Erythroblast (primary cell): ENCODE measurements at places on chromosomes 12 and 14.

GRCh38 chr12:77940567-77940966 is 109.9 kb downstream of the NAV3 start:
- no peak for DNase-seq

DNA sequence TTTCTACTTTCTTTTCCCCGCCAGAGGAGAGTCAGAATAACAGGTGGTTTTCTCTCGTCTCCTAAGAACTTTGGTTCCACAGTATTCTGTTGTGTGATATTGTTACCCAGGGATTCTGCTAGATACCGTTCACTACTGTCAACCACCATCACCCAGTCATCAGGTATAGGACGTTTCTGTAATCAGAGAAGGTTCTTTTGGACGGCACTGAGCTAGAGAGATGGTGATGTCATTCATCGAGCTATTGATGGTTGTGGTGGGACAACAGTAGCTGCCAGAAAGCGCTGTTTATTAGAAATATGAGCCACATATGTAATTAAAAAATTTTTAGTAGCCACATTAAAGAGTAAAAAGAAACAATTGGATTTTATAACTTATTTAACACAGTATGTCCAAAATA is 17.0 kb downstream of the ERC1 start:
- DNase-seq = no peak

DNA sequence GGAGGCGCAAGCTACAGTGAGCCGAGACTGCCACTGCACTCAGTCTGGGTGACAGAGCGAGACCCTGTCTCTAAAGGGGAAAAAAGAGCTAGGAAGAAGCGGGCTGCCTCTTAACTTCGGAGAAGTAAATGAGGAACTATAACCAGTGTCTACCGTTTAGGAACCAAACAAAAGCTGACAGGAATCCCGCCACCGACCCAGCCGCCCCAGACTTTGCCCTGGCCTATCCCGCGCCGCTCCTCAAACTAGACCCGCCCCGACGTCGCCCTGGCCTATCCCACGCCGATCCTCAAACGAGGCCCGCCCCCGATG is 568 bp upstream of the SIVA1 start:
- DNase-seq = no peak

DNA sequence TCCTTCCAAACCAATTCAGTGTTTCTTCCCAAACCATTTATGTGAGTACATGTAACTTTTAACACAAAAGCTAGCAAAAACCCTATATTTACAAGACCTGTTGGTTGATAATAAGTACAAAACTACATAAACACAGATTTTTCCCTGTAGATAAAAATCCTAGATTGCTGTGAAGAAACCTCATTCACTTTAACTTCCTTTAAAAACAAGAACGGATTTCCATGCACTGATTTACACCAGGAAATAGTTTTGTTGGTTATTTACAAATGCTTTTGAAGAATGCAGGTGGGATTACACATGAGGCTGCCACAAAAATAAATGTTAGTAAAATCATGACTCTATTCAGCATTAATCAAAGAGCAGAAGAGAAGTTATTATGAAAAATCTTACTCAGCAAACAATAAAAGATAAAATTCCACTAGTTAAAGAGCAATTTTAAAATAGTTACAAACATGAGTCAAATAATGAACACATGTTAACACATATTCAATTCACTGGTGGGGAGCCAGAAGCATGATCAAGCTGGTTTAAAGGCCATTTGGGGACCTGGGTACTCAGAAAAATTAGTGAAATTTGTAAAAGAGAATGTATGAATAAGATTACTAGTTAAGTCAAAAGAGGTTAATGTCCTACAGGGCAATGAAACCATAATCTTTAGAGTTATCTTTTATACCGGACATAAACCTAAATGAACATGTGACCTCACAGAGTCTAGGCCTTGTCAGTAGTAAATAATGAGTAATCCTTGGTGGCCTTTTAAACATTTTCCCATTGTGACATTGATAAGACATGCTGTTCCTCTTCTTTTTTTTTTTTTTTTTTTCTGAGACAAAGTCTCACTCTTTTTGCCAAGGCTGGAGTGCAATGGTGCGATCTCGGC is 79.9 kb downstream of the PHLDA1 start:
- DNase-seq = no peak

DNA sequence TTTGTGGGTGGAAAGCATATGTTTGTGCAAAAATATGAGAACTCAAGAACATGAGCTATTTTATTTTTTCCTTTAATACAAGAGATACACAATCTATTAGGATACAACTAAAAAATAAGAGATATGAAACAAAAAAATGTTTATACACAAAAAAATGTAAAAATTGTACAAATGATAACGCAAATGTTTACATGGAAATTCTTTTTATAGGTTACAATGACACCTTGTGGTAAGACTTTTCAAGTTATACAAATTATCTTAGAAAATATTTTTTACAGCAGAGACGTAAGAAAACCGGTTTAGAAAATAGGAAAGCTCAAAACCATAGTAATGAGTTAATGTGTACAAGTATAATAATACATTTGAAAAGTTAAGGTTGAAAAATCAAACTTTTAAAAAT is 25.5 kb downstream of the CEP83 start:
- peak; percentile 4 for DNase-seq

DNA sequence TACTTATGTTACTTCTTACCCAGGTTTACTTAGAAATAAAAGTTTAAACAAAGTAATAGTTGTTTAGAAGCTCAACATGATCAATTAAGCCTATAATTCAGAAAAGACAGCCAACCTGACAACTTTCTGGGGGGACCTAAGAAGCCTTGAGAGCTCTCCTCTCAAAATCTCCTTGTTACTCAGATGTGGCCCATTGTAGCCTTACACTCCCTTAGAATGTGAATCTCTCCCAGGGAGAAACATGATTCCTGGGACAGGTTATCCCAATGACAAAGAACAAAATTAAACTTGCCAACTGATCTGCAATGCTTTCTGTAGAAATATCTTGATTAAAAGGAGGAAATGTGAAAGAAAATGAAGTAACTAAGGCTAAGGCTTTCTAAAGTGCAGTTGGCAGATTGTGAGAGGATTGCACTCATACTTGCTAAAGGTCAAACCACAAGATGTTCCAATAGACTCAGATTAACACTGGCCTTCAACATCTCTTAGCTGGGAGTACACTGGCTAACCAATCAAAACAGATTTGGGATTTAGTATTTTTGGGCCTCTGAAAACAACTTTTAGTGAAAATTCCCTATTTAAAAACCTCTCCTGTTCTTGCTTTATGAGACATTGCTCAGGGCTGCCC is 72.3 kb upstream of the TMX1 start:
- no peak for DNase-seq

DNA sequence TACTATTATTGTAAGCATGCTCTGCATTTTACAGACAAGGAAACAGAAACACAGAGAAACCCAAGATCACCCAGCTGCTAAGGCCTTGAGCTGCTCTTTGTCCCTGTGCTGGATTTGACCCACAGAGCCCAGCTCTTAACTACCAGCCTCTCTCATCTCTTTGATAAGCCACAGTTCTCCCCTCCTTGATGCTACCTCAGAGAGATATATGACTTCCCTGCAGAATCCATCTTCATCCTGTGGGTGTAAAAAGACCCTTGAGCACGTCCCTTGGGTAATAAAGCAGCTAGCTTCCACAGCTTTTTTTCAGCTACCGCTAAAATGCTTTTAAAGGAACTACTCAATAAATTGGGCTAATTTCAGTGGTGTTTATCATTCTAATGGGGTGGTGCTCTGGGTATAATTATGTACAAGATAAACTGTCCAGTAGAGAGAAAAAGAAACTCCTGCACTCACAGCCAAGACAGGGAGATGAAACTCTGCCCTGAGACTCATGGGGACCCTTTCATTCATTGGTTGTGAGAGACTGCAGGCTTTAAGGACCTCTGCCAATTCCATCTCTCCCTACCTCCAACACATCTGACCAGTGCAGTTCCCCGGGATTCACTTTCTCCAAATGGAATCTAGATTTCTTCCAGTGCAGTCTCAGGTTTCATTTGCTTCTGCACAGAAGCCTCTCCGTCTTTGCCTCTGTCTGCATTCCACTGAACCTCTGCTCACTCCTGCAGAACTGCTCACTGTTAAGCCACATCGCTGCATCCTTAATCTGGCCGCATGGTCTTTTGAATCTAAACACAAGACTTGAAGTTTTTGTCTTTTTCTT is 24.7 kb upstream of the NTF3 start:
- DNase-seq = no peak

GRCh38 chr12:116492703-116493324 is 66.4 kb upstream of the MAP1LC3B2 start:
- DNase-seq = peak; percentile 52

- no peak for DNase-seq
Observed at GRCh38 chr12:131370791-131371347, 340.0 kb upstream of the SFSWAP start.

GRCh38 chr14:93059917-93060545 is 55.7 kb downstream of the ITPK1 start:
- DNase-seq = peak; percentile 40

GRCh38 chr12:98470469-98471082 is 44.8 kb upstream of the TMPO start:
- DNase-seq = no peak

DNA sequence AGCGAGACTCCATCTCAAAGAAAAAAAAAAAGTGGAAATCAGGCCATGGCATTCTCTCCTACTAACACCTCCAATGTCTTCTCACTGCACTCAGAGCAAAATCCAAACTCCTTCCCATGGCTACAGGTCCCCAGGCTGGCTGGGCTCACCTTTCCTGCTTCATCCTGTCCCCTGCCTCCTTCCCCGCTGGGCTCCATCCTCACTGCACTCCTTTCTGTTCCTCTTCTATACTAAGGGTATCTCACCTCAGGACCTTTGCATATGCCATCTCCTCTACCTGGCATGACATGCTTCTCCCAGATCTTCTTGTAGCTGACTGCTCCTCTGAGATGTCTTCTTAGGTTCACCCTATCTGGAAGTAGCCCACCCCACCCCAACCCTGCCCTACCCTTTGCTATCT is 111.1 kb downstream of the DPF3 start:
- no peak for DNase-seq

GRCh38 chr12:13340149-13340548 is 143.6 kb downstream of the EMP1 start:
- no peak for DNase-seq

DNA sequence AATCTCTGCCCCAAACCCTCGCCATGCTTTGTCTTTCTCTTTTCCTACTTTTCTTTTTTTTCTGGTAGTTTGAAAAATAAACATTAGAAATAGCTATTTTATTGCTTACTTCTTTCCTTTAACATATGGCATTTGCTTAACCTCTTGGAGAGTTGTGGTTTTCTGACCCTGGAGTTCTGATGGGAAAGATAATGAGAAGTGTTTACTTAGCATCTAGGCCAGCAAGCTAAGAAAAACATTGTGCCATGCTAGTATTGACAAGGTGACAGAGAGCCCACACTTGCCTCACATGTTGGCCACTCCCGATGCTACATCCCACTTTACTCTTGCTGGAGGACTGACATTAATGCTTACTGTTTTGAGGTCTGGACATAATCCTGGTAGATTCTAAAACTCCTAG is 886.2 kb downstream of the DIO2 start:
- no peak for DNase-seq

DNA sequence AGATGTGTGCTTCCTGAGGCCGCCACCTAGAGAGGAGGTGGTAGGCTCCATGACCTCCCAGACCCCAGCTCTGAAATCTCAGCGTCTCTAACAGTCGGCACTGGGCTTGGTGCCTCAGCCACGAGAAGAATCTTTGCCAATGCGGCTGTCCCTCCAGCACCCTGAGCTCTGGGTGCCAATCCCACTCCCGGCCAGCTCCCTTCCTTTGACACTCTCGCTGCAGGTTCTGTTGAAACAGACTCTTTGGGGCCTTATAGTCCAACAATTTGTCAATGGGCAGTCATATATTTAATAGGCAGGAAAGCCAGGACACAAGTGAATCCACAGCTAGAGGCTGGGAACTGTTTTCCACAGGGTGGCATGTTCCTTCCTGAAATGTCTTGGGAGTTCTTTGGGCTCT is 52.8 kb downstream of the PRMT8 start:
- no peak for DNase-seq

GRCh38 chr12:68240975-68241374 is 12.4 kb downstream of the IL22 start:
- peak; percentile 65 for DNase-seq

DNA sequence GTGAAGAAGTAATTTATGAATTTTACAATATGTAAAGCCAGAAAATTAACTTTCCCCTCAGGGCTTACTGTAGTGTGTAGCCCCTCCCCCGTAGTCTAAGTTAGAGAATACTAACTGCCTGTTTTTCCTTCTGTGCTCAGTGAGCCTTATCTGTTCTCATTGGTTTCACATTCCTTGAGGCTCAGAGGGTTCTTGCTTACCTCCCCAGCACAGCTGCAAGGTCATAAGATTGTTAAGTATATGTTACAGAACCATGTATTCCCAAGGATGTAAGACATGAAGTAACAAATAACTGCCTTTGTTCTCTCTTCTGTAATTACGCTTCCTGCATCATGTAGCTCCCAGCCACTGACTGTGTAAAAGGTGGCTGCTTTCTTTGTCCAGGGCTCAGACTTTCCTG is 1351.1 kb downstream of the TMEM121 start:
- no peak for DNase-seq

- DNase-seq = no peak
Observed at GRCh38 chr12:126648074-126648473, 1582.8 kb downstream of the AACS start.

- no peak for DNase-seq
Observed at GRCh38 chr14:103868242-103868897, 21.0 kb upstream of the PPP1R13B start.

- peak; percentile 10 for DNase-seq
Observed at GRCh38 chr12:107992870-107993451, 136.1 kb upstream of the WSCD2 start.

- no peak for DNase-seq
Observed at GRCh38 chr14:74832849-74833248, 43.1 kb downstream of the PROX2 start.

- DNase-seq = peak; percentile 66
Observed at GRCh38 chr14:52020866-52021717, 31.7 kb downstream of the RTRAF start.

- no peak for DNase-seq
Observed at GRCh38 chr12:143964-144649, 69.8 kb downstream of the SLC6A12 start.

GRCh38 chr12:43252585-43252984 is 299.4 kb downstream of the ADAMTS20 start:
- DNase-seq = no peak

DNA sequence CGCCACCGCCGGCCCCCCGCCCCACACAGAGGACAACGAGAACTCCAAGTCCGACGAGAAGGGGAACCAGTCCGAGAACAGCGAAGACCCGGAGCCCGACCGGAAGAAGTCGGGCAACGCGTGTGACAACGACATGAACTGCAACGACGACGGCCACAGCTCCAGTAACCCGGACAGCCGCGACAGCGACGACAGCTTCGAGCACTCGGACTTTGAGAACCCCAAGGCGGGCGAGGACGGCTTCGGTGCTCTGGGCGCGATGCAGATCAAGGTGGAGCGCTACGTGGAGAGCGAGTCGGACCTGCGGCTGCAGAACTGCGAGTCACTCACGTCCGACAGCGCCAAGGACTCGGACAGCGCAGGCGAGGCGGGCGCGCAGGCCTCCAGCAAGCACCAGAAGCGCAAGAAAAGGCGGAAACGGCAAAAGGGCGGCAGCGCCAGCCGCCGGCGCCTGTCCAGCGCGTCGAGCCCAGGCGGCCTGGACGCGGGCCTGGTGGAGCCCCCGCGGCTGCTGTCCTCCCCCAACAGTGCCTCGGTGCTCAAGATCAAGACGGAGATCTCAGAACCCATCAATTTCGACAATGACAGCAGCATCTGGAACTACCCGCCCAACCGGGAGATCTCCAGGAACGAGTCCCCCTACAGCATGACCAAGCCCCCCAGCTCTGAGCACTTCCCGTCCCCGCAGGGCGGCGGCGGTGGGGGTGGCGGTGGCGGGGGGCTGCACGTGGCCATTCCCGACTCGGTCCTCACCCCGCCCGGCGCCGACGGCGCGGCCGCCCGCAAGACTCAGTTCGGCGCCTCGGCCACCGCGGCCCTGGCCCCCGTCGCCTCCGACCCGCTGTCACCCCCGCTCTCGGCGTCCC is 150.9 kb downstream of the EGLN3 start:
- peak; percentile 9 for DNase-seq
